ENCODE measurements at places on chromosomes 3 and 15.

GRCh38 chr3:190269101-190269500 lies 53.1 kb downstream of the CLDN1 start:
- no peak for DNase-seq

GRCh38 chr3:102215166-102215565 lies 219.6 kb upstream of the ZPLD1 start:
- no peak for DNase-seq

GRCh38 chr3:72977060-72977808 lies 19.4 kb upstream of the PPP4R2 start:
- DNase-seq, result no peak

GRCh38 chr3:14523792-14524191 lies 16.4 kb downstream of the GRIP2 start:
- no peak for DNase-seq

DNA sequence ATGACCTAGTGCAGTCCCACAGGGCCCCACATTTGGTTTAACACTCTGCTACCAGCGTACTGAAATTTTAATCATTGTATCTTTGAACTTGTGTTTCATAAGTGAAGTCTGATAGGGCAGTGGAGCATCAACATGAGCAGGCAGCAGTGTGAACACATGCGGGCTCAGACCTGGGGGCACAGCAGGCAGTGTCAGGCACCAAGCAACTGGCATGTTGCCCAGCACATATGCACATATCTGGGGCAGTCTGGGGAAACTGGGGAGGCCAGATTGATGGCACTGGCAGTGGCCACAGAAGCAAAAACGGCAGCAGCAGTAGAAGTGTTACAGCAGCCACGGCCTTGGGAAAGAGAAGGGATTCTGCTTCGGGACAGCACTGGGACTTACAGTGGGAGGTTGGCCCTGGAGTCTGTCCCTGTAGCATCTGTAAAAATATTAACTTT lies 353.9 kb upstream of the KCNMB2 start:
- DNase-seq, result peak; percentile 72

DNA sequence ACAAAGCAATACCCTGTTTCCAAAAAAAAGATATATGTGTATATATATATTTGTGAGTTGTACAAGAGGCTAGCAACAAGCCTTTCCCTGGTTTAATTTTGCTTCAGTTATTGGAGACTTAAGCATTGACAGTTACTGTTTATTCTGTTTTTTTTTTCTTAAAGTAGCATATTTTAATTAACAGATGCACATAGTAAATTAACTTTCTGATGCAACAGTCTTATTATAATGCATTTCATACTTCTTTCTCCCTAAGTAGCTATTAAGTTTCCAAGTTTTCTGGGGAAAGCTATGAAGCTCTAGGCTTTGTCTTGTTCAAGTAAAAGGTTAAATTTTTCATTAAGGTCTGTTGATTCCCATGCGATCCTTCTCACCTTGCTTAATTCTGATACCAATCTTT lies 17.9 kb downstream of the PRKCI start:
- DNase-seq, result no peak
